ENCODE measurements at places on chromosomes 11 and 22.

- DNase-seq = no peak
Observed at GRCh38 chr11:3163241-3163981, 1.7 kb downstream of the OSBPL5 start.

DNA sequence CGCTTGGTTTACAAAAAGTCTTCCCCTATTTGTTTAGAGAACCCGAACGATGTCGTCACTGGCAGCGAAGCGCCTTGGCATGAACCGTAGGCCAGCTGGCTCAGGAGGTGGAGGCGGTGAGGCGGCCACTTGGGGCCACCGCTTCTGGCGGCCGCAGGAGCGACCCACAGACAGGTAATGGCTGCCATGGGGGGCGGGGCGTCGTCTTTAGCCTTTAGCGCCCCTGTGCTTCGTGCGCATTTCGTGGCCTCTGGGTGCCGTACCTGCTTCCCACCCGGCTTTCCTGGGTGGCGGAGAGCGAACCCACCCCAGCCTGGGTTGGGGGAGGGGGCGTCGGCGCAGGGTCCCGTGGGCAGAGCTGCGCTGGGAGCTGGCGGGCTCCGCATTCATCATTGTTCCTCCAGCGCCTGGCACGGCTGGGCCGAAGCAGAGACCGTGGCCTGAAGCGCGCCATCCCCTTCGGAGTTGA, 469 bp upstream of the OSBP2 start:
- peak; percentile 32 for DNase-seq

GRCh38 chr22:35135165-35135564, 69.2 kb downstream of the ISX start:
- no peak for DNase-seq

GRCh38 chr22:20245577-20246367, 22.3 kb downstream of the RTN4R start:
- DNase-seq = no peak
